ENCODE measurements at places on chromosomes 1 and 21.

DNA sequence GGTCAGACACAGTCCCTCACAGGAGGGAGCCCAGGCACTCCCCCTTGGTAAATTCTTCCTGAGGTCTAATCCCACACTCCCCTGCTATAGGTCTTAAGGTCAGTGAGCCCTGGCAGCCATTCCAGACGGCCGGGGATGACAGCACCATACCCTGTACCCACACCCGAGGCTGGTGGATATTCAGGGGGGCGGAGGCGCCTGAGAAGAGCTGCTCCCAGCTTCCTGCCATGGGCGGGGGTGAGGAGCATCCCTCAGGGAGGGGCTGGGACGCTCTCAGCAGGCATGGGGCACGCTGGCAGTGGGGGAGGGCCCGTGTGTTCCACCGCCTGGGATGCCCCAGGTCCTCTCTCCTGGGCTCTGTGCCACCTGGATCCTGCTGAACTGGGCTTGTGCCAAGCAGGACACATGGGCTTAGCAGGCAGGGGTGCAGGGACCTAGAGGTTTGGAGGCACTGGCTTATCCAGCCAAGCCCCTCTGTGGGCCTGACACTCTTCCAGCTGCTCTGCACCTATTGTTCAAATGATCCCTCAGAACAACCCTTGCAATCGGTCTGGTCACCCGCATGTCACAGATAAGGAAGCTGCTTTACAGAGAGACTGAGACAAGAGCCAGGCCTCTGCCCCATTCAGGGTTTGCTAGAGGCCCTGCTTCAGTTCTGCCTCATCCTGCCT, 5.7 kb upstream of the ADGRB2 start:
- no peak for DNase-seq

- no peak for DNase-seq
These were observed 20.0 kb downstream of the ADAMTS5 start for GRCh38 chr21:26946744-26947446.

GRCh38 chr1:155241841-155242264, 13.4 kb downstream of the ENTREP3 start:
- peak; percentile 21 for DNase-seq

GRCh38 chr1:157286646-157287420, 148.6 kb upstream of the ETV3 start:
- DNase-seq: no peak

GRCh38 chr1:209248649-209249279, 334.8 kb upstream of the CAMK1G start:
- DNase-seq: no peak

DNA sequence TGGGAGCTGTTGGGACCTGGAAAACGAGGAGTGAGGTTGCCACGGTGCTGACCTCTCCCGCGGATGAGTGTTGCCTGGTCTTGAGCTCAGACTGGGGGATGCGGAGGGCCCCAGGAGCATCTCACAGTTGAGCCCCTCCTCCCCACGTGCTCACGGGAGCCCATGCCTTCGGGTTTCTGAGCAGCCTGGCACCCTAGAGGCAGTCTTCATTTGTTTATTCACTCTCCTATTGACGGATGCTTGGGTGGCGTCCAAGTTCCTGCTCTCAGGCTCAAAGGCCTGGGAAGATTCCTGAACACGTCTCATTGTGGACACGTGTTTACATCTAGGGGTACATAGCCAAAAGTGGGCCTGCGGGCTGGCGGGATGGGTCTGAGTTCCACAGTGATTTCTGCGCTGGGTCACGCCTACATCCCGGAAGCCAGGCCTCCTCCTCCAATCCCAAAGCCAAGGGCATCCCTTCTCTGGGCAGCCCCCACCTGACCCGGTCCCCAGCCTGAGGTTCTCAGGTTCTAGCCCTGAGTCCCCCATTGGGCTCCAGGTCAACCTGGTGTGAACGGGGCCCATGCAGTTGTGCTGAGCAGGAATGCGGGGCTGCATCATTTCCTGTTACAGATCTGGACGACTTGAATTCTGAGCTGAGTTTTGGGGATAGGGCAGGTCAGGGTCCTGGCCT, 14.7 kb downstream of the WNT3A start:
- DNase-seq: no peak

GRCh38 chr1:165456114-165456513, 11.2 kb upstream of the RXRG start:
- DNase-seq: no peak

DNA sequence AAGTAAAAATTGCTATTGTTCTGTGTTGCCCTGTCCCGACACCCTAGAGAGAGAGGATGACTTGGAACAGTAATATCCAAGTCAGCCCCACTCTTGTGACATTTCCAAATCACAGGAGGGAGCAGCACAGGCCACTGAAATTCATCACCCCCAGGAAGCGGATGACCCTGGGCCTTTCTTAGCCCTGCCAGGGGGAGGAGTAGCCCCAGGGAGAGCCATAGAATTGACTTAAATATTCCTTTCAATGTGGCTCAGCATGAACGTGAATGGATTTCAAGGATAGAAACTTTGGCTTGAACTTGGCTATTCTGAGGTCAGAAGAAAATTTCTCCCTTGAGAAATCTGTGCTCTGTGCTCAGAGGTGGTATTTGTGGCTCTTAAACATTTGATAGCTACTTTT, 80.6 kb downstream of the CENPF start:
- no peak for DNase-seq

GRCh38 chr1:182015360-182015759, 46.2 kb downstream of the ZNF648 start:
- no peak for DNase-seq

GRCh38 chr1:210731193-210731592, 402.5 kb downstream of the HHAT start:
- DNase-seq: no peak

GRCh38 chr1:94743862-94744261, 76.3 kb upstream of the SLC44A3 start:
- DNase-seq: no peak

DNA sequence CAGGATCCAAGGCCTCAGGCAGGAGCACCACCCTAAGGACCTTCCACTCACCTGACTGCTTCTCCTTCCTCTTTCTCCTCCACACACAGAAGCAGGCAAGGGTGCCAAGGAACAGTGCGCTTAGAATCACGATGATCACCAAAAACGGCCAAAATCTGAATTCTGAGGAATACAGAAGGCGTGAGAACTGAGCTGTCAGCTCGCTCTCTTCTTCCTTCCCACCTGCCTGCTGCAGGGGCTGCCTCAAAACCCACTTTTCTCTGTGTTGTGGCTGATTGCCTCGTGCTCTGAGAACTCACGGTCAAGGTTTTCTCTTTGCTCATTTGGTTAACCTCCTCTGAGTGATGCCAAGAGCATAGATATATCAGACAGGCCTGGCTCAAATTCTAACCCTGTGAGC, 23.8 kb downstream of the CD244 start:
- DNase-seq: peak; percentile 54

- DNase-seq: no peak
These were observed 17.8 kb upstream of the SLC16A1 start for GRCh38 chr1:112973788-112974187.

DNA sequence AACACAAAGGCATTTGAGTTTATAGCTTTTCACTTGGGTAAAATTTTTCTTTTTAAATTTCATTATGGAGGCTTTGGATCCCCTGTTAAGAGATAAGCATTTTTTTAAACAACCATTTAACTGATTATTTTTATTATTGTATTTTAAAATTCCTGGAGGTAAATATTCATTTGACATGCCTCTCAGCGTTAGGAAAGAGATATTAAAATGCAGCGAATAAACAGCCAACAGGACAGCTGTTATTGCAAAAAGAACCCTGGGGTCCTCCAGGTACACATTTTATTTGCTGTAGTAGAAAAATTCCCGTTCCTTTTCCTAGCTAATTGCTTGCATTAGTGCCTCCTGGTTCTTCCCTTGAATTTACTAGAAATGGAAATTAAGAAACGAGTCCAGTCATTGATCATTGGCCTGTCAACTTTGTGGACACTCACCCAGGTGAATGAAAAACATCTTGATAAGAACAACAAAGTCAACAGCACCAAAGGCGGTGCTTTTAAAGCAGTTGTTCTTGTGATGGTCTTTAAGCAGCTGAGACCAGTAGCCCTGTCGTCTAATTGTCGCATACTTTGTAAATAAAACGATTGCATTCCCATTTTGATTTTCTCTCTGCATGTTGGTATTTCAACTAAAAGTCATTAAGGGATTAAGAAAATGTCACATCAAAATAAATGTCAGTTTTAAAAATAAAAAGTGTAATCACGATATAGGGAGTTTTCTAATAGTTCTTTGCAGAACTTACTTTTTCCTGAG, 282.4 kb downstream of the GRIK1 start:
- no peak for DNase-seq

DNA sequence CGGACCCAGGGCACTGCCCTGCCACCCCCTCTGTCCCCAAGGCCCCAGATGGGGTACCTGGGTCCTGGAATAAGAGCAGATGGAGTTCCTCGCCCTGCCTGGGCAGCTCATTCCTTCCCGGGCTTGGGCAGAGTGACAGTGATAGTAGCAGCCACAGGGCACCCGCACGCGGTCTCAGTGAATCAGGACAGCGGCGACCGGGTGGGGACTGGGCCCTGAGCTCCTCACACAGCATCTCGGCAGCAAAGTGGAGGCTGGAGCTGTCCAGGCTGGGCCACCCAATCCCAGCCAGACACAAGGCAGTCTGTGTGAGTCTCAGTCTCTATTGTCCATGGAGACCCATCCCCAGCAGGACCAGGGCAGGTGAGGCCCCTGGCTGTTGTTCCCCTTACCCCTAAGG, 37.4 kb upstream of the CCDC27 start:
- DNase-seq: no peak

DNA sequence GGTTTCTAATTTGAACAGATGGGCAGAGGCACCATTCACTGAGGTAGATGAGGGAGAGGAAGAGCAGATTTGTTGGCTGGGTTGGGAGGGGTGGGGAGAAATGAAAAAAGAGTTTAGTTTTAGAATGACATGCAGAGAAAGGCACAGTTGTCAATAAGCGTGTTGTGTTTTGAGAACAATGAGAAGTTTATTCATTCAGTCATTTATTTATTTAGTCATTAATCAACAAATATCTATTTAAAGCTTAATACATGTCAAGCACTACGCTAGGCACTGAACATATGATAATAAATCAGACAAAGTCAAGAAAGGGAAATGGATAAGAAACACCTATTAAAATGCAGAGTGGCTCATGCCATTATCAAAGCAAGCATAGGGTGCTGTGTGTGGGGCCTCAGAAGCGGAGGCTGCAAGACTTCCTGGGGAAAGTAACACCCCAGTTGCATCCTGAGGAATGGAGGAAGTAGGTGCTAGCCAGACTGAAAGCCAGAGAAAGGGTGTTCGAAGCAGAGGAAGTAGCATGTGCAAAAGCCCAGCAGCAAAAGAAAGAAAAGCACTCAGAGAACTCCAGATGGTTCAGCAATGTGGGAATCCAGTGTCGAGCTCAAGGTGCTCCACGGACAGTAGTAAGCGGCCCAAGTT, 114.1 kb downstream of the RNF220 start:
- peak; percentile 48 for DNase-seq

DNA sequence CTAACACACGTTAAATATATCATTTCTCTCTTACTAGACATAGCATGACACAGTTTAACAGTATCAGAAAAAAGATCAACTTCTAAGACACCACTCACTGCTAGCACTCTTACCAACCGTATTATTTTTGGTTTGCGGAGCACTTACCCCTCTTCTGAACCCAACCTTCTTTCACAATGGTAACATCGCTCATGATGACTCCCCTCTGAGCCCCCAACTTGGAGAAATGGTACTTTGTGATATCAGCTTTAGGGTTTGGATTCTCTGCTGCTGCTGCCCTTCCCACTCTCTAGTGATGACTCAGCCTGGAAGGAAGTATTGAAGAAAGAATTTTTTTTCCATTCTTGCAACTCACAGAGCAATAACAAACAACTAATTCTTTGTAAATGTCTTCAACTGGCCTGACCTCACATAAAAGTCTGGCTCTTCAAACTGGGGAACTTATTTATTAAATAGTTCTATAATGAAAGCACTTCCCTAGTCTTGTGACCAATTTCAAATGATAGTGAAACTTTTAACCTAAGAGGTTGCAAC, 7.0 kb downstream of the AKT3 start:
- DNase-seq: peak; percentile 31

GRCh38 chr21:45513003-45513717, 29.1 kb downstream of the SLC19A1 start:
- no peak for DNase-seq

DNA sequence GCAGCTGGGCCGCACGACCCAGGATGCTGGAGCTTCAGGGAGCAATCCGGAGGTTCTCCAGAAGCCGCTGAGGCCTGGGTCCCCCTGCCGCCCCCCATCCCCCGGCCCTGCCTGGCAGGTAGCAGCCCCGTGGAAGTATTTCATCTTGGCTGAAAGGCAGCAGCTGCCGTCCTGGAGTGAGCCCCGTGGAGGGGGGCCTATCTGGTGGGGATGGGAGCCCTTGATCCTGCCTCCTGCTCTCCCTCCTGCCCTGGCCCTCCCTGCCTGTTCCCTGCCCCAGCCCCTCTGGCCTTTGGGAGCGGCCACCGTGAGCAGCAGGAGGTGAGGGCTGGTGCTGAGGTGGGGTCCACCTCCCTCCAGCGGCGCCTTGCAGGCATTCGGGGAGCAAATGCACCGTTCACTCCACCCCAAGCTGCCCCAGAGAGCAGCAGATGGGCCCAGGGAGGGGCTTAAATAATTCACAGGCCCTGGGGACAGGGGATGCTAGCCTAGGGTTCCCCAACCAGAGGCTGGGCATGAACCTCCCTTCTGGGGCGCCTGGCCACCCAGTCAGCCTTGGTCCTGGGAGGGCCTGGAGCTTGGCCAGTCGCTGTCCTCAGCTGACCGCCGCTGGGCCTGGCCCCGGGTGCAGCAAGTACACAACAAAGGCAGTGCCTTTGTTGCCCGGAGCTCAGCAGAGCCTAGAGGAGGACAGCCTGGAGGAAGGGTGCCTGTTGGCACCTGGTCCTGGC, 23.7 kb upstream of the PLCH2 start:
- no peak for DNase-seq

GRCh38 chr21:37266515-37267221, 466 bp downstream of the VPS26C start:
- DNase-seq: peak; percentile 53

DNA sequence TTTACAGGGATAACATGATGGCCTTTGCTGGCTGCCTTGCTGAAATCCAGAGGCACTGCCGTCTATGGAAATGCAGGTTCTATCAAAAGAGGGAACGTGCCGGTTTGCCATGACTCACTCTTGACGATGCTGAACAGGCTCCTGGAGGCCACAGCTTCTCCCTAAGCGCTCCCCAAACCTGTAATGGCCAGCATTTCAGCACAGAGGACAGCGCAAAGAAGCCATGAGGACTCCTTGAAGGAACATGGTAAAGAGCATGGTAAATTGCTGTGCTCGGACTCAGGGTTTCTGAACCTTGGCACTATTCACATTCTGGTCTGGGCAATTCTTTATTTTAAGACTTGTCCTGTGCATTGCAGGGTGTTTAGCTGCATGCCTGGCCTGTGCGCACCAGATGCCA, 217.5 kb downstream of the CAMTA1 start:
- no peak for DNase-seq

DNA sequence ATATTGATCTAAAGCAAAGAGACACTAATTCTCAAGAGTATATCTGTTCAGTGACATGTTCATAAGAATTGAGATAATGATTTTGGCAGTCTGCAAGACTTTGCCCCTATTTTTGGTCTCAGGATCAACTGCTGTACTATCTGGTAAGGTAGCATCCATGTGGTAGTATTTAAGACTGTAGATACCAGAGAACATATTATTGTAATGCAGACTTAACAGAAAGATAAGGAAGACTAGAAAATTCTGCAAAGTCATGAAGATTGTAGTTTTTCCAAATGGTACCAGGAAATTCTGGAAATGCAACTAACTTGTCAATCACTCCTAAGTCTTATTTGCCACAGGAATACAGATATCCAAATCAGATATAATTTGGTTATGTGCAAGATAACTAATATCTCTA, 35.1 kb downstream of the RNF2 start:
- no peak for DNase-seq

Data from natural killer cell (primary cell).